ENCODE measurements at places on chromosomes 2 and 18. TPM values are rescaled to one million over a fixed set of nuclear protein-coding genes. Genes with fewer than 3 reads are reported as not detected.

DNA sequence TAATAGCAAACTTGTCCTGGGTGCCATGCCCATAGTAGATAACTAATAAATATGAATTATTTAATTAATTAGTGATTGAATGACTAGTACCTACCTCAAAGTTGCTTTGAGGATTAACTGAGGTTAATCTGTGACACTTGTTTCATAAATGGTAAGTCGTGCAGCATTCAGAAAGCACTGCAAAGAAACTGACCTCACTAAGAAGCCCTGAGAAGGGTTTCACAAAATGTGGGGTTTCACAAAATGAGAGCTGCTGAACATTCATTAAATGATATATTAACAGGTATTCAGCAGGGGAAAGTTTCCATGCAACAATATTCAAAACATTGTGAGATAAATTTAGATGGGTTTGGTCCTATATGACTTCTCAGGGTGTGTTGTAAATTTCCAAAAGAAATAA, 236.2 kb downstream of the OSR1 start:
- no peak for DNase-seq
- H3K4me3 ChIP-seq: no peak overlapping the region
- no peaks in the 10 kb centered on the region for H3K36me3 ChIP-seq
- no peaks in the 10 kb centered on the region for H3K4me1 ChIP-seq
- no peaks in the 10 kb centered on the region for H3K27me3 ChIP-seq

DNA sequence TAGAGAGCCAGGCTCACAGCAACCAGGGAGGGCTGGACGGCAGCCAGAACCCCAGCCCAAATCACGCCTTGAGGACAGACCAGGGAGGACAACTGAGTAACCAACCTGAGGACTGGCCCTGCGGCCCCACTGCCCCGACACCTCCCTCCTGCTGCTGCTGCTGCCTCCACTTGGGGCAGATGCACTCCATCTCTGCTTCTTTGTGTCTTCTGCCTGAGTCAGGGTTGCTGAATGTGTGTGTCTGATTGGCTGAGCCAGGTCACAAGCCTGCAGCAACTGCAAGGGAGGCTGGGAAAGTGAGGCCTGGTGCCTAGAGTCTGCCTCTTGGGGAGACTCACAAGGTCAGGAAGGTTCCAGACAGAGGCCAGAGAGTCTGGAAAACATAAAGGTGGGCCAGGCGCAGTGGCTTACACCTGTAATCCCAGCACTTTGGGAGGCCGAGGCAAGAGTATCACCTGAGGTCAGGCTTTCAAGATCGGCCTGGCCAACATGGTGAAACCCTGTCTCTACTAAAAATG, 83.4 kb downstream of the ZFP36L2 start:
- H3K27ac ChIP-seq: no peak overlapping the region
- H3K4me3 ChIP-seq: no peak overlapping the region

DNA sequence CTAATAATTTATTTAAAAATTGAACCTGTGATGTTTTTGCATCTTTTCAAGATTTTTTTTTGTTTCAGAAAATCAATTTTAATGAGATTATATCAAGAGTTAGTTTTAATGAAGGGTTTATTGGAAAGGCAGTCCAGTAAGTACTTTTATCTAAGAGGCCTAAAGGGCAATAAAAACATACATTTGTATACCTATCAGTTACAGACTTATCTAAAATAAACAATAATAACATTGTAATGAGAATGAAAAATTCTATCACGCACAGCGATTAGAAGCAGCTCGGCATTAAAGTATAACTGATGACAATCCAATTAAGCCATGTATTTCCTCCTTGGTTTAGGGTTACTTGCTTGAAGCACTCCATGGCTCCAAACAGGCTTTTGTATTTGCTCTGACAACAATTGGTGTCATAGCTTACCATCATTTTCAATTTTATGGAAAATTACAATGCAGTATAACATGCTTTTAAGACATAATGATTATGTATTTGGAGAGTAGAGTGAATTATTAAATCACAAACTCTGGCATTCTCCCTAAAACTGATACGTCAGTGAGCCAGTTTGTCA, 629.4 kb downstream of the TSN start:
- no peak overlapping the region for H3K4me3 ChIP-seq
- H3K36me3 ChIP-seq: no peaks in the 10 kb centered on the region
- H3K27ac ChIP-seq: no peak overlapping the region
- H3K4me1 ChIP-seq: no peaks in the 10 kb centered on the region
- no peaks in the 10 kb centered on the region for H3K27me3 ChIP-seq
- no peak for DNase-seq

GRCh38 chr2:224058048-224058775, 19.1 kb upstream of the SERPINE2 start:
- H3K4me3 ChIP-seq: no peak overlapping the region
- no peaks in the 10 kb centered on the region for H3K36me3 ChIP-seq
- H3K27ac ChIP-seq: no peak overlapping the region

DNA sequence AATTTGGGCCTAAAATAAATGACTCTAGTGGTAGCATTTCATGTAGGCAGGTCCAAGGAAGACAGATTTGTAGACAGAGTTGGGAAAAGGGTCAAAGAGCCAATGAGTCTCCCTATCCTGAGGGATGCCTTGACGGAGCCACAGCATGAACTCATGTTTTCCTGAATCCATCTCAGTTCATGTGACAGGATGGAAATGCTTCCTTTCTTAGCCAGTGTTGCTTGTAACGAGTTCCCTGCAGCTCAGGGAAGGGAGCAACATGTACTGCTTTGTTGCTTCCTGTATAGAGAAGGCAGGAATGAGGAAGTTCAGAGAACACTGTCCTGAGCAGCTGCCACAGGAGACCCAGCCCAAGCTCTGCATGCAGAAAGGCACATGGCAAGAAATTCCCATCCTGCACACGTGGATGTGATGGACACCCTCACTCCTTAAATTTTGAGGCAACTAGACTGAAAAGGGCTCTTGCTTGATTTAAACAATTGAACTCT, 27.9 kb downstream of the TMEM17 start:
- H3K4me1 ChIP-seq: peaks cover 13% of the 10 kb centered on the region
- H3K4me3 ChIP-seq: no peak overlapping the region
- no peaks in the 10 kb centered on the region for H3K36me3 ChIP-seq
- no peaks in the 10 kb centered on the region for H3K27me3 ChIP-seq
- no peak for DNase-seq
- no peak overlapping the region for H3K27ac ChIP-seq

DNA sequence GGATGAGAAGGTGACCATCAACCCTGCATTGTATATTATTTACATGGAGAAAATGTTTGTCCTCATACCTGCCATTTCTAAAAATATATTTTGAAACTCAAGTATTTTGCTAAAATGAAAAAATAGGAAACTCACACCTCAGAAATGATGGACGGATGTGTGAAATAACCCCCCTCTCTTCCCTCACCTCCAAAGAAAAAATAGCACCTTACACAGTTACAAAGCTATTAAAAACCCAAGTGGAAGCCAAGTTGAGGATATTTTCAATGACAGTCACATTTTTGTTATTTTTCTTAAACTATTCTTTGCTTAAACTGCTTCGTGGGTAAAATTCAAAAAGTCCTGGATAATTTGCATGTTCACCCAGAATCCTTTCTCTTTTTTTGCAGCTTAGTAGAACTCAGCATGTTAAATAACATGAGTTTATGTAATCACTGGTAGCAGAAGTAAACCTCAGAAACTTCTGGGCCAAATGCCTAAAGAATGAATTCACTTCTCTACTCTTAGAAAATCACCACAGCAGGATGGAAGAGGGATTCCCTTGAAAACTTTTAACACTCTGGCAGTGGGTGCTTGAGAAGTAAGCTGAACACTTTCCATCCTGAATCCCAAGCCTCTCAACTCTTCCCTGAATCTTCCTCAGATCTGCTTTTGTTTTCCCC, 768 bp downstream of the DSC1 start:
- no peak overlapping the region for H3K4me3 ChIP-seq
- no peak overlapping the region for H3K27ac ChIP-seq
- H3K36me3 ChIP-seq: no peaks in the 10 kb centered on the region
- no peaks in the 10 kb centered on the region for H3K4me1 ChIP-seq
- no peak for DNase-seq

The GKN2 gene
- not detected for polyA plus RNA-seq

The CYTIP gene
- polyA plus RNA-seq: 1.6 TPM

Measured in hepatocyte (in vitro differentiated cells).